DMS53 (cell line): ENCODE measurements at places on chromosomes 2 and 18.

DNA sequence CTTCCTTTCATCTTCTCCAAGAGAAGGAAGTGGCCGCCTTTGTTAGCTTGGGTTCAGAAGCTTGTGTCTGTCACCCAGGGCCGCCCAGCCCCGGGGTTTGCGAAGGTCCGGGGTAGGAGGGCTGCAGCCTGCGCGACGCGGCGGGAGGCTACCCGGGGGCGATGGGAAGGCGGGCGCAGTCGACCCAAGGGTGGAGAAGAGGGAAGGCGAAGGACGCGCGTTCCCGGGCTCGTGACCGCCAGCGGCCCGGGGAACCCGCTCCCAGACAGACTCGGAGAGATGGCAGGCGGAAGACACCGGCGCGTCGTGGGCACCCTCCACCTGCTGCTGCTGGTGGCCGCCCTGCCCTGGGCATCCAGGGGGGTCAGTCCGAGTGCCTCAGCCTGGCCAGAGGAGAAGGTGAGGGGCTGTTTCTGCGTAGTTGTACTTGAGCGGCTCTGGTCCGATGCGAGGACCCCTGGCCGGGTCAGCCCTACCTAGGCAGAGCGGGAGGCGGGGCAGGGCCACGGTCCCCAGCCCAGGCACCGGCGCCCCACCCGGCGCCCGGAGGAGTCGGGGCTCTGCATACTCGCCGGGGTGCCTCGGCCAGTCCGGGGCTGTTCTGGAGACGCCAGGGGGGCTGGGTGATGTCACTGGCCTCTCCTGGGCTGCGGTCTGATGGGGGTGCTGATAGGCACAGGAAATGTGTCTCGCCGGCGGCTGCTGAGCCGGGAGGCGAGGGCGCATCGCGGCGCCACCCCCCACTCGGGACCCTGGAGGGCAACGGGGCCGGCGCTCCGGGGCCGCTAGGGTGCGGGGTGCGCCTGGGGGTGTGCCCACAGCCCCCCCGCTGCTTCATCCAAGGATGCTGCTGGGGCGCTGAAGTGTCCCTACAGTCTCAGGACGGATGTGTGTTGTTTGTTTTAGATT is at the start of gene QPCT:
Gene QPCT (plus strand): TSS at position 178 of the 909 bp plus-strand sequence. CDS start 102 bp downstream, at position 280.
- DNase-seq: peak; percentile 86

- DNase-seq: no peak
Observed at GRCh38 chr2:212975333-212975732, 176.1 kb downstream of the IKZF2 start.

- DNase-seq: no peak
Observed at GRCh38 chr2:208350610-208351009, 56.0 kb upstream of the PTH2R start.

DNA sequence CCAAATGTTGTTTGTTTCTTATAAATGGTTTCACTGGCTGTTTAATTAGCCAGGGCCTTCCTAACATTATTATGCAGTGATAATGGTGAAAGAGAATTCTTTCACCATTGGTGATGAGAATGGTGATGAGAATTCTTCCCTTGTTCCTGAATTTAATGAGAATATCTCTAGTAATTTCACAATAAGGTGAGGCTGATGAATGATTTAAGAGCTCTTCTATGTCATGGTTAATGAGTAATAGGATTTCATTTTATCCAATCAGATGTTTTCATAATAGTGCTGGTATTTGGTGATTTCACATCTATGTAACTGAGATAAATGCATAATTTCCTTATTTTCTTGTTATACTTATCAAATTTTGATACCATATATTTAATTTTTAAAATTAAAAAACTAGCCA is 535.7 kb upstream of the ZEB2 start:
- DNase-seq: no peak

DNA sequence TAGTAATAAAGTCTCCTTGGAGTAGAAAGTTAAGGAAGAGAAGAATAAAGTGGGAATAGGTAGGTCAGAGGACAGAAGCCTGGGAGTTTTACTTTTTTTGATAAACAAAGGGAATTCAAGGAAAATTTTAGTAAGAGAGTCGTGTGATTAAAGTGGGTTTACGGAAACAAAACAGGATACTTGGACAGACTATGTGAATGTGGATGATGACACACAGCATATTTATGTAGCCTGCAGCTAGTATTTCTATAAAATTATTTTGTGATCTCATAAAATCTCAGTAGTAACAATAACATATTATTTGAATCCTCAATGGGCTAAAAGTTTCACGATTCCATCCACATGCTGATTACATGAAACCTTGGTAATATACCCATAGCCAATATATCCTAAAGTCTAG is 450.7 kb upstream of the PIK3C3 start:
- no peak for DNase-seq
